ENCODE measurements at places on chromosomes 2 and 18.

DNA sequence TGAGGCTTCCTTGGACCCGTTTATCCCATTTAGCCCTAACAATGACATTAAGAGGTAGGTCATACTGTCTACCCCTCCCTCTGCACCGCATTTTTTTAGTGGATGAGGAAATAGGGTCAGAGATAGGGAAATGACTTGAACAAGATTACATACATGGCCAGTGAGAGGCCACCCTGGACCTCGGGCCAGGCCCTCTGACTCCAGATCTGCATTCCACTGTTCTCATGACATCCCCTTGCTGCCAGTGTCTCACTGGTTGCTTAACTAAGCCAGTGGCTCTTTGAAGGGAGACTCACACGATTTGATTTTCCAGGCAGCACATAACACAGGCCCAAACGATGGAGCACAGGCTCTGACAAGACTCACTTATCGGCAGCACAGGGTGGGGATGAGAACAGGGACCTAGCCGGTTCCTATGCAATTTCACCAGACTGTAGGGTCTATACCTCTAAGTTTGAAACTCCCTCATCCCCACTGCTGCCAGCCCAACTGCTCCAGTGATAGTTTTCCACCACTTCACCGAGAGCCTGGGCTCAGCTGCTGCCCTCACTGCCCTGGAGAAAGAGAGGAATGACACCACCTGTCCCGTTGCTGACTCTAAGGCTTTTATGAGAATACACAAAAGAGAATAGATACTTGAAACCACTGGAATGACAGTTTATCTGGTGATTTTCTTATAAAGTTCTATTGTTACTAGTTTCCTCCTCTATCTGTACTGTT lies 82.5 kb downstream of the TMEM247 start:
- DNase-seq = no peak

GRCh38 chr2:225337183-225337582 lies 62.3 kb upstream of the NYAP2 start:
- DNase-seq = peak; percentile 81

GRCh38 chr2:198273660-198274059 lies 469.3 kb downstream of the PLCL1 start:
- peak; percentile 40 for DNase-seq

DNA sequence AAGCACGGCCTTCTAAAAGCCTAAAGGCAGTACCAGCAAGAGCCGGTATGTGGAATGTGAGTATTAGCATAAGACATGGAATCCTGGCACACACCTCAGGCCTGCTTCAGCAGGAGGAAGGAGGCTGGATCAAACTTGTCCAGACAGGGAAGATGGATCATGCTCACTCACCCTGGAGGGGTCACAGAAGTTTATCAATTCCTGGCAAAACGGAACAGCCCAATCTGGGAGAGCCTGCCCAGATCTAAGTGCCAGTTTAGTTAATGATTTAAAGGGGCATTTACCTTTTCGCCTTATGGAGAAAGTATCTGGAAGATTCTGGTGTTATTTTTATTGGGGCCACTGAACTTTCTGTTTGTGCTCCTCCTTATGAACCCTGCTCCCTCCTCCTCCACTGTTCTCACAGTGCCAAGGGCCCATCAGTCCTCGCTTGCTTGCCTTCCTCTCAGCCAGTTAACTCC lies 58.3 kb upstream of the NFE2L2 start:
- no peak for DNase-seq

GRCh38 chr2:215931256-215931903 lies 82.0 kb downstream of the MREG start:
- peak; percentile 79 for DNase-seq

- no peak for DNase-seq
These were observed 74.6 kb downstream of the DCDC2C start for GRCh38 chr2:3777966-3778365.

DNA sequence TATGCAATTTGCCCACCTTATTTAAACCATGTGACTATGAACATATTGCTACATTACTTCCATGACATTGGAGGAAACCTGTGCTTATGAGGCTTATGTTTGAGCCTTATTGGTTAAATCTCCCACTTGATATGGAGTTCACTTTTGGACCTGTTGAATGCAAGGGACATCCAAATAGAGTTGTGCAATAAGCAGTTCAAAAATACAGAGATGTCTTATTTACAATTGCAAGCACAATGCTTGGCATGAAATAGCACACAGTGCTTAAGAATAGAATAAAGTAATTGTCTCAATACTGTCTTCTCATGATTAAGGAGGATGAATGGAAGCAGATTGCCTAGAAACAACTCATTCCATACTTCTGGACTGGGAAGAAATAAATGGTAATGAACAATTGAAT lies 793.5 kb downstream of the METTL4 start:
- no peak for DNase-seq

GRCh38 chr2:231277962-231278361 lies 79.5 kb downstream of the ARMC9 start:
- no peak for DNase-seq

DNA sequence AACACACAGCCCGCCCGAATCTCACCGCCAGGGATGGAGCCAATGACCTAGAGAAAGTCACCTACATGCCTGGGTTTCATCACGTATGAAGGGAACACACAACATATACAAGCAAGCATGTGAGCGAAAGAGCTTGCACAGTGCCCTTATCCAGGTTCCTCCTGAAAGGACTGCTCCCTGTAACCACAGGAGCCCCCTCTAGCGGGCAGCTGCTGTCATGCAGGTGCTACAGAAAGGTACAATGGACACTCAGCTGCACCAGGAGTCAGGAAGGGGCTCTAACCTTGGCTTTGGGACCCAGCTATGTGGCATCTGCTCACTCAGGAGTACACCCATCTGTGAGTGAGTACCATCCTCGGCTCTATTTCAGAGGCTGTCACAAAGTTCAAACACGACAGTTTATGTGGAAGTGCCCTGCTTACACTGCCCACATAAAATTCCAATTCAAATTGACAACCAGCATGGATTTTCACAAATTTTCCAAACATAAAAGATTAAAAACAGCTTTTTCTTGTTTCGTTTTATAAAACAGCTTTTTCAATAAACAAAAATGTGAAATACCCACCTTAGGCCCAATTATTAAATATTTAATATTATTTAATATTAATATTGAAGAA lies 3.5 kb downstream of the NDUFA10 start:
- peak; percentile 48 for DNase-seq

DNA sequence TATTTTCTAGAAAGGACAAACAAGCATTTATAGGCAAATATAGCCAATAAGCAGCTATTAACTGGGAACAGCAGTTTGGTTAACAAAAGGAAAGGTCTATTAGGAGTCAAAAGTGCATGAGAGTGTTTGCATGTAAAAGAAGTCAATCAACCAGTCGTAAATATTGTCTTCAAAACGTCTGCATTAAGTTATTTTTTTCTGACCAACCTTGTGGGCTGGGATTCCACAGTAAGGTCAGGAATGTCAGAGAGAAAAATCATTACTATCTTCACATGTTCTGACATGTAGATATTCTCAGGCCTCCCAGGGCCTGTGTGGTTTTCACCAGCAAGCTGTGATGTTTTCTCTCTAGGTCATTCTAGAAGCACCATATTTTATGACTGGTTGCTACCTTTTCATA lies 922.5 kb downstream of the SUCLG1 start:
- DNase-seq = peak; percentile 44

DNA sequence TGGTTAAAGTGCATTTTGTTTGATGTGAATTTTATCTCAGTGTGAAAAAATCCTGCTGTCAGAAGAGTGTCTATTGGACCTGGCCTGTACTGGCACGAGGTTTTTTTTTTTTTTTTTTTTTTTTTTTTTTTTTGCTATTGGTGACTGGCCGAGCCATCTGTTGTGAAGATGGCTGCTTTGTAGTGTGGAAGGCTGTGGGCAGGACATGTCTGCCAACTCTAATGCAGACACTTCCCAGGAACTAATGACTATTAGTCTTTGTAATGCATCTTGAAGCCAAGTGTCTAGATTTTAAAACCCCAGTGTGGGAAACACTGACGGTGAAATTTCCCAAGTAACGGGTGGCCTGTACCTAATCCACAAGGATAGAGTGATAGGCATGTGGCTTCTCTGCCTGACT lies 34.3 kb downstream of the ZAP70 start:
- DNase-seq = peak; percentile 48

DNA sequence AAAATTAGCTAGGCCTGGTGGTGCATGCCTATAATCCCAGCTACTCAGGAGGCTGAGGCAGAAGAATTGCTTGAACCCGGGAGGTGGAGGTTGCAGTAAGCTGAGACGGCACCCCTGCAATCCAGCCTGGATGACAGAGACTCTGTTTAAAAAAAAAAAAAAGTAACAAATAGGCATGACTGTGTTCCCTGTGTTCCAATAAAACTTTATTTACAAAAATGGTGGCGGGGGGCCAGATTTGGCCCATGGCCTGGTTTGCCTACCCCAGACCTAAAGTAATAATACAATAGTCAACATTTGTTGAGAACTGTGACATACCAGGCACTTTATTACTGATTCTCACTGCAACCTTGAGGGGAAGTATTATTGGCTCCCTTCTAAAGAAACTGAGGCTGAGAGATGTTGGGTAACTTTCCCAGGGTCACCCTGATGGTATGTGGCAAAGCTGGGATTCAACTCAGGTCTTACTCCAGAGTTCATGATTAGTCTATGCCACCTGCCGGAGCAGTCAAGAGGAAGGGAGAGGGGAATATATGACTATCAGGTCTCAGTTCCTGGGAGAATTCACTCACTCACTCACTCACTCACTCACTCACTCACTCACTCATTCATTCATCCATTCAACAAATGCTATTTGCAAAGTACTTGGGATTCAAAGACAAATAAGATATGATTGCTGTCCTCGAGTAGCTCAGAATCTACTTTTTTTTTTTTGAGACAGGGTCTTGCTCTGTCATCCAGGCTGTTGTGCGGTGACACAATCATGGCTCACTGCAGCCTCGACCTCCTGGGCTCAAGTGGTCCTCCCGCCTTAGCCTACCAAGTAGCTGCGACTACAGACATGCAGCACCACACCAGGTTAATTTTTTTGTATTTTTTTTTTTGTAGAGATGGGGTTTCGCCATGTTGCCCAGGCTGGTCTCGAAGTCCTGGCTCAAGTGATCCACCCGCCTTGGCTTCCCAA lies 14.3 kb upstream of the KCMF1 start:
- no peak for DNase-seq

- no peak for DNase-seq
These were observed 70.3 kb upstream of the DOCK10 start for GRCh38 chr2:225112362-225113126.

DNA sequence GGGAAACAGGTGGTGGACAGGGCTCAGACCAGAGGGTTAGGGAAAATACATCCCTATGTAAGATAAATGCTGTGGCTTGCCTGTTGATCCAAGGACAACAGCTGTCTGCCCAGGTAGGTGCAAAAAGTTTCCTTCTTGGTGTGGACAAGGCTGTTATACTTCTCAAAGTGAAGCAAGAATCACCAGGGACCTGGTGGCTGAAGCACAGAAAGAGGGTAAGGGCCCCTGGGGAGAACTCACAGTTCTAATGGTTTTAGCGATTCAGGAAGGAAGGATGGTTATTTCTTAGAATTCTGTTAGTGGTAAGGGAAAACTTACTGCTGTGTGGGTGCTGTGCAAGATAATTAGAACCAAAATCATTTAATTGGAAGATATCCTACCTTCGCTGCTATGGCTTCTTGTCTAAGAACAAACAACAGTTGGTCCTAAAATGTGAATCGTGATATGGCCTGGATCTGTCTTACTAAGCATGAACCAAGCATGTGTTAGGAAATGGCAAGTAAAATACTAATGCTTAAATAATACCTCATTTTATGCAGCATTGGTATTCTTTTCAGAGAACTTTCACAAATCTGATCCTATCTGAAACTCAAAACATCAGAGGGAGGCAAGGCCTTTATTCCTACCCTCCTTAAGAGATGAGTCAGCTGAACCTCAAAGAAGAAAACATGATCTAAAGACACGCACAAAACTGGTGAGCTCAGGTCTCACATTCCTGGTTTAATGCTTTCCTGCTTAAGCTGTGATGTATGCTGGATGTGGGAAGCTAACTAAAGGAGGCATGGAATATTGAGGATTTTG lies 159.2 kb upstream of the THUMPD2 start:
- DNase-seq = peak; percentile 86

- DNase-seq = no peak
These were observed 55.2 kb downstream of the ZEB2 start for GRCh38 chr2:144464730-144465129.

- DNase-seq = no peak
These were observed 375.0 kb downstream of the LRRTM4 start for GRCh38 chr2:77147153-77147552.

- peak; percentile 65 for DNase-seq
These were observed 43.1 kb upstream of the CHAC2 start for GRCh38 chr2:53724536-53724935.

DNA sequence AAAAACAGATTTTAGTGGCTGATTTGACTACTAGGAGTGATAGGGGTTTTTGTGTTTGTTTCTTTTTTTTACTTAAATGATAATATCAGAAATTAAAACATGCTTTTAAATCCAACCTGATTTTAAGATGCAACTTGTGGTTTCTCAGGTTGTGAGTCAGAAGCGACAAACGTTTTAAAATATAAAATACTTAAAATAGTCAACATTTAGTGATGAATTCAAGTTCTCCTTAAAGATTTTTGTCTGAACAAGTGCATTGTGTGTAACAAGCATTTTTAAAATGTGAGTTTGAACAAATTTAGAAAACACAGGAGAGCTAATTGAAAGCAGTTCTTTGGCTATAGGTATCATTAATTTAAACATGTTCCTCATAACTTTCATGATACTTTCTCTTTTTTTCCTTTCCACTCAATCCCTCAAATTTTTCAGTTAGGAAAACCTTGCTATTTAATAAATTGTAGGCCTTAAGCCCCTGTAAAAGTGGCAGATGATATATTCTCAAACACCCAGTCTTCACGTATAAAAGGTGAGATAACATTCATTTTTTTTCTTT lies 3.6 kb downstream of the TBR1 start:
- DNase-seq = no peak

DNA sequence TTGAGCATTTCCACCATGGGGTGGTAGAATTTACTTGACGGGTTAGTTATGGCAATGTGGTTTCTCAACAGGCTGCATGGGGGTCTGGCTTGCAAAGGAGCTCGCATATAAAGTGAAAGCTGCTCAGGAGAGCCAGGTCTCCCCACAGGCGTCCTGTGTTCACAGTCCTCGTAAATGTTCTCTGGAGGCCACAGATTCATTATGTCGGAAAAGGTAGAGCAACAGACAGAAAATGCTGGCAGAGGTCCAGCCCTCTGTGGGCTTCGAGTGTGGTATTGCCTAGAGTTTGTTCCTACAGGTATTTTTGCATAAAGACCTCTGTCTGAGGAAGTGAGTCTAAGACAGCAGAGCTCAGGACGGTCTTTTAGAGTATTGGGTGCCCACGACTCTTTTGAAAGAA lies 96.4 kb downstream of the CDCA7 start:
- no peak for DNase-seq

DNA sequence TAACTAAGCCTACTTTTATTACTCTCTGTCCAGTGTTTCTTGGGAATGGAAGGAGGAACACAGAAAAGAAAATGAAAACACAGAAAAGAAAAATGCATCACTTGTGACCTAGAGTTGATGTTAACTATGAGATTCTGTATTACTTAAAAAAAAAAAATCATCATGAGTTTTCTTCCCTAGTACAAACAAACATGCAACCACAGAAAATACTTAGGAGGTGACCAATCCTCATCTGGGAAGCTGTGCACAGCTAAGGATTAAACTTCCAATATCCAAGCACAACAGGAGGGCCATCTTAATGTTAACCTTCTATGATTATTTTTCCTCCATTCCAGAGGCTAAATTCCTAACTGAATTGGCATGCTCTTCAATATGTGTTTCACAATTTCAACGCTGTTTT lies 1140.4 kb downstream of the LRP1B start:
- peak; percentile 95 for DNase-seq

Data from fibroblast of skin of scalp (primary cell).